ENCODE measurements at places on chromosomes 1 and 21. TPM values are rescaled to one million over a fixed set of nuclear protein-coding genes. Genes with fewer than 3 reads are reported as not detected.

The KTI12 gene
- 7.9 TPM for polyA plus RNA-seq

DNA sequence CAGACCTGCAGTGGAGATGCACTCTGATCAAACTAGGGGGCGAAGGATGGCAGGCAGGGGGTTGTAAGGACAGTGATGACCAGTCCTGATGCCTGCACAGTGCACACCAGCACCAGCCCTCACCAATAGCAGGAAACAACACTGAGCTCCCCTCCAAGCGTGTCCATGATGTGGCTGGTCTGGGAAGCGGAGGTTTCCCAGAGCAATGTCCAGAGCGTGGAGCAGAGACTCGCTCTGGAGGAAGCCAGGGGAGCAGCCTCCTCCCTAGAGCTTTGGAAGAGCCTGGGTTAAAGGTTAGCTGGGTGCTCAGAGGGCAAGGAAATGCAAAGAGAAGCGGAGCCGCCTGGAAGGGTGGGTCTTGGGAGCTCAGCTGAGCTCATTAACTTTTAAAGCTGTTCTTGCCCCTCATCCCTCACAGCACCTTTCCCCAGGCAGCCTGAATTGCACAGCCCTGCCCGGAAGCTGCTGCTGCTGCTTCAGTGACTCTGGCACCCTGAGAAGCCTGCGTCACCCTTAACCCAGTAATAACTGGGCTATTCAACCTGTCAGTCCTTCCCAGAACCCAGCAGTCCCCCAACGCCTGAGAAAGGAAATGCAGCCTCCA is 162.2 kb upstream of the RAB4A start:
- peak; percentile 63 for DNase-seq

DNA sequence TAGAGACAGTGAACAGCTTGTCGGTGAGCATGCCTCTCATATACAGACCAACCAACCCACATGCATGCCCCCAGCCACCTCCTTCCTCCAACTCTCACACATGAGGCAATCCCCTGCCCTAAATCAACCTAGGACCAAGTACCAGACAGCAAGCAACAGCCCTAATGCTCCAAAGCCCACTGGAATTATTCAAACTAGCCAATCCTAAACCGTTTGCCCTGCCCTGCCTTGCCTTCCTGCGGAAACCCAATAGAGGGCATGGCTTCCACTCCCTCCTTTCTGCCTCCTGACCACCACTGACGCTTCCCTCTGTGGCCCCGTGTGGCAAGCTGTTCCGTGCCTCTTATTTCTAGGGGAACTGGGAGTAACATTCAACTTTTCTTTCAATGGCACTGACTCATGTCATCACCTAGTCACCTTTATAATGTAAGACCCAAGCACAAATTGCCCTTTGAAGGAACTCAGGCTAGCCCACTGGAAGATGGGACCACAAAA is 129.3 kb upstream of the GJB5 start:
- no peak for DNase-seq

The CFAP107 gene
- polyA plus RNA-seq, result not detected

DNA sequence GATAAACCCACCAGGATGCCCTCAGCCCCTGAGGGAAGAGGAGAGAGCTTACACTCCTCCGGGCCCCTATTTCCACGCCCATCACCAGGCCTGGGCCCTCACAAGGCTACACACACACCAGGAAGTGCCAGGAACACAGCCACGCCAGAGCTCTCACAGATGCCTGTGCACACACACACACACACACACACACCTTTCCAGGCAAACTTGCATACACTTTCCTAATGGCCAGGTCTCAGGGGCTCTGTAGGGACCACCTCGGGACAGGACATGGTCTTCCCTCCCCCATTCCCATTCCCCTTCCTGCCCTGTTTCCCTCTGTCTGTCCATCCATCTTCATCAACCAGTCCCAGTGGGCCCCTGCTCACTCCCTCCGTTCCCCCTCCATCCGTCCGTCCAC is 9.7 kb upstream of the EPHA2 start:
- peak; percentile 62 for DNase-seq

GRCh38 chr1:28176492-28177470 is at the start of gene PTAFR:
TSS of gene PTAFR (minus strand) at chr1:28176690. CDS start at chr1:28151021, 25,669 bp downstream.
- DNase-seq, result no peak

DNA sequence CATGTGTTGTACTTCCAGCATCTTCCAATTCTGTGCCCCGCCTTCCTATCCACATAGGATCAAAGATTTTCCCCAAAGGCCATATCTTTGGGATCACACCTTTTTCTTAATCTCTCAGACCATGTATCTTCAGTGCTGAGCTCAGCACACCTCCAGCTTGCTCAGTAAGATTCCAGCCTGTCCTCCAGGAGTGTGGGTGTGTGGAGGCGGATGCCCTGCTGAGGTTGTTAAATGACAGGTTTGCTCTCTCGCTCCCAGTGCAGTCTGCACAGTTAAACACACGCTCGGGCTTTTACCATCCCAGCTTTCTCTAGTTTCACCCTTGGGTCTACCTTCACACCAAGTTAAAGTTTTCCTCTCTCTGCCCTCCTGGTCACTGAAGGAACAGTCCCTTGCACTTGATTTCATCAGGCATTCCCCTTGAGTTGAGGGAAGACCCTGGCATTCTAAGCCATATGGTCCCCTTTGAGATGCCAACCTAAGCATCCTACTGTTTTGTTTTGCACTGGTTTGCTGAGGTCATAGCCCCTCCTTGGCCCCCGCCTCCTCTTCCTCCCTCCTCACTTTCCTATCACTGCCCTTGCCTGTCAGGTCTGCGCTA is 13.7 kb downstream of the MYOG start:
- DNase-seq, result no peak

- DNase-seq, result no peak
Measured at GRCh38 chr1:3469849-3470649, 15.6 kb downstream of the ARHGEF16 start.

Data from small intestine (tissue), 16 donors.